ENCODE measurements at places on chromosomes 1 and 21.
A peak's percentile ranks its signal among the peaks of the same experiment; 100 is the strongest.

- no peak for DNase-seq
Observed at GRCh38 chr1:164384262-164384661, 174.7 kb upstream of the PBX1 start.

DNA sequence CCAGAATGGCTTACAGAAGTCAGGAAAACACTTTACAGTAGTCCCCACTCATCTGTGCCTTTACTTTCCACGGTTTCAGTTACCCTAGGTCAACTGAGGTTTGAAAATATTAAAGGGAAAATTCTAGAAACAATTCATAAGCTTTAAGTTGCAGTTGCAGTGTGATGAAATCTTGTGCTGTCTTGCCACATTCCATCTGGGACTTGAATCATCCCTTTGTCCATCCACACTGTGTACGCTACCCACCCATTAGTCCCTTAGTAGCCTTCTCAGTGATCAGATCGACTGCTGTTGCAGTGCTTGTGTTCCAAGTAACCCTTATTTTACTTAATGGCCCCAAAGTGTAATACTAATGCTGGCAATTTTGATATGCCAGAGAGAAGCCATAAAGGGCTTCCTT lies 30.5 kb downstream of the ZCCHC17 start:
- no peak for DNase-seq

DNA sequence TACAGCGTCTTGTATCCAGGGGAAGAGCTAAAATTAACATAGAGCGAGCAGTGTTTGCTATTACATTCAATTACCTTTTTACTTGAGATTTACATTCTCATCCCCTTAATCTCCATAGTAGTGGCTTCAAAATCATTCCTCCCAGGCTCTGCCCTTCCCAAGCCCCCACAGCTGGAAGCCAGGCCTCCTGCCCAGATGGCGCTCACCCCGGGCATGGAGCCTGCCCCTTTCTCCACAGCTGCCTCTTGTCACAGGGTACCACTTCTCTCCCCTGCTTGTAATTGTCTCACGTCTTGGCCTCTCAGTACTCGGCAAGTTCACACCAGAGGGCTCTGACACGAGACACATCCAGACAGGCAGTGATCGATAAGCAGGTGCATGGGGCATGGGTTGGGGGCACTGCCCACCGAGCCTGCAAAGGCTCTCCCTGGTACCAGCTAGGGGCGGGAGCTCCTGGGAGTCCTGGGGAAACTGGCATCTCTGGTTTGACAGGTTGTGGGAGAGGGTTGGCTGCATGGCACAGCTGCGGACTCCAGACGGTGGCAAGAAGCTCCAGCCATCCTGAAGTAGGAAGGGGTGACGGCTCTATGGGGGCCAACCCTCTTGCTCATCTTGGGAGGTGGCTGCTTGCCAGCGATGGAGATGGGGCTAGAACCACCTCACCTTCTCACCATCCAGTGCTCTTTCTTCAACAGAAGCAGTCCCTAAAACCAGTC lies 20.1 kb downstream of the CASZ1 start:
- DNase-seq: no peak

DNA sequence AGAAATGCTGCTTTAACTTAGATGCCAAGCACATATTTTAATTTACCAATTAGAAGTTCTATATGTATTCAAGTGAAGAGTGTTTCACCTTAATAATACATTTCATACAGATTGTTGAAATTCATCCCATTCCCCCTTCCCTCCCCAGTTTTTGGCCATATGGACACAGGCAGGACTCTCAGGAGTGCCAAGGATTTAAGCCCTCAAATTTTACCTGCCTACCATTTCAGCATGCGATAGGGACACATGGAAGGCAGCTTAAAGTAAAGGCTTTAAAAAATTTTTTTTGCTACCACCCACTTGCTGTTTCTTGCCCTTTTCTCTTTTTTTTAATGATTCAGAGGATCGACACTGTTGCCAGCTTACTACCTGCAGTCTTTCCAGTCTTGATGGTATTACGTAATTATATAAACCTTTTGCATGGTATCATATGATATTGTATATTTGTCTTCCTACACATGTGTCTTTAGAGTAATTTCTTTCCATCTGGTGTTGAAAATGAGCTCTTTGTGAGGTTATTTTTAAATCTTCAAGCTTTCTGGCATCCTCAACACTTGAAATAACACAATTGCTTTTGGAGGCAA lies 7.0 kb downstream of the EPB41 start:
- no peak for DNase-seq

DNA sequence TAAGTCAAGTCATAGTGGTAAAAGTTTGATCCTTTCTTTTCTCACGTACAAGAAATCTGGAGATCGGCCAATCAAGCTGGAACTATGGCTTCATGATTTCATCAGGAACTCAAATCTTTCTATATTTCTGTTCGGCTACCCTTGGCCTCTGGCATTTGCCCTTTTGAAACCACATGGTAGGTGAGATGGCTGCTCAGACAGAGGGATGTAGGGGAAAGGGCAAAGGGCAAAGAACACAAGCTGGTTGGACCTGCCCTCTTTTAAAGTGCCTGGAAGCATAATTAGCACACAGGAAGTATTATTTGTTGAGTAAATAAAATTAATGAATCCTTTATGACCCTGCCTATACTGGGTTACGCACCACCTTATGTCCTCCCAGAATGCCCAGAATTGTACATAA lies 11.5 kb upstream of the RGS1 start:
- DNase-seq: no peak

- DNase-seq: no peak
Observed at GRCh38 chr1:173570370-173571007, 32.4 kb downstream of the SLC9C2 start.

- no peak for DNase-seq
Observed at GRCh38 chr1:66770240-66770639, 18.0 kb downstream of the DYNLT5 start.

- no peak for DNase-seq
Observed at GRCh38 chr1:233707153-233707879, 93.4 kb downstream of the KCNK1 start.

DNA sequence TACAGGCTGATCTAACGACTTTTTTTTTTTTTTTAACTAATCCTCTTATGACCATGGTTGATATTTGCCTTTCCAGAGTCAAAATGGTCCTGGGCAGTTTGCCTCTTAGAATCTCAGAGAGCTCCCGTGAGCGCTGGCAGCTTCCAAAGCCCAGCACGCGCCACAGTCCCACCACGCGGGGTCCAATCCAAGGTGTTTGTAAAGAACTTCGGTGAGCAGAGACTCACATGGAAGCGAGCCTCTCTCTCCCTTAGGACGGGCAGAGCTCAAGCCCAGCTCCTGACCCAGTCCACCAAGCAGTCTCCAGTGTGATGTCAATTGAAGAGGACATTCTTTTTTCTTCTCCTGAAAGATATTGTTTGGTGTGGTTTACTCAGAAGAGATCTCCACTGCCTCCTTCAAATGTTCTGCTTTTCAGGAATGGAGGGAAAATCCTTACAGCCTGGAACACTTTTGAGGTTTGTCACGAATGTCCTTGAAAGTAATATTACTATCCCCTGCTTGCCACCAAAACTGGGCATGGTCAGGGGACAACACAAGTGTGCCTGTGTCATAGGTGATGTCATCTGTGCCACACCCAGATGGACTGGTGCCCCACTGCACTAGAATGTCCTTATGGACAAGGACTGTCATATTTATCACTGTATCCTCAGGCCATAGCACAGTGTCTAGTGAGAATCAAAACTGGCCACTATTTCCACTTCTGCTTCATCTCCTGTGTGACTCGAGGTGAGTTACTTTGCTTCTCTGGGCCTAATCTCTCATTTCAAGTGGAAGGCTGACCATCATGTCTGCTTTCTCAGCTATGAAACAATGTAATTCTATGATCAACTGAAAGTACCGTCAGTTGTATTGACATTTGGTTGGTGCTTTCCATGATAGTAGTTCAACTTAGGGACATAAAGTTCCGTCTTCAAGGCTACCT lies 97.4 kb upstream of the EDEM3 start:
- no peak for DNase-seq

GRCh38 chr1:111649648-111650047 lies 30.1 kb downstream of the RAP1A start:
- no peak for DNase-seq

GRCh38 chr21:14864211-14865021 lies 200.4 kb downstream of the NRIP1 start:
- DNase-seq: peak; percentile 74

DNA sequence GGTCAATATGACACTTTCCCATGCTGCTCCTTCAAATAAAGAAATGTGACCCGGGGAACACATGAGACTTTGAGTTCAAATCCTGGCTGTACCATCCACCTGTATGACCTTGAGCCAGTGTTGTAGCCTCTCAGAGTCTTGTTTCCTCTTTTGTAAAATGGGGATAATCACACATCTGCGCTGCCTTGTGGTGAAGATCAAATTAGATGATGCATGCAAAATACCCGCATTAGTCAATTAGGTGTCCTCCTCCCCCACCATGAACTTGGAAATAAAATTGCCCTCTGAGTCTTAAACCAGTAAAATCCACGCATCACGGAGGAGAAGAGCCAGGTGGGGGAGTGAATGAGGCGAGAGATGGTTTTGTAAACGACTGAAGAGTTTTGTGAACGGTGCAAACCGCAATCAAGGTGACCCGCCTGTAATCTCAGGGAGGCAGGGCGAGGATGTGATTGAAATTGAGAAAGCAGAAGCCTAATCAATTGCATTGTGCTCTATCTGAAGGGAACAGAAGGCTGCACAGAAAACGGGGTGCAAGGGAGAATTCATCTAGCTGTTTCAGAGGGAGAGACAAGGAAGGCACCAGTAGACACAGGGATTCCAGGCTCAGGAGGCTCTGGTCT lies 5.8 kb upstream of the AHDC1 start:
- no peak for DNase-seq

GRCh38 chr1:20376880-20377494 lies 86.3 kb downstream of the VWA5B1 start:
- DNase-seq: peak; percentile 75

DNA sequence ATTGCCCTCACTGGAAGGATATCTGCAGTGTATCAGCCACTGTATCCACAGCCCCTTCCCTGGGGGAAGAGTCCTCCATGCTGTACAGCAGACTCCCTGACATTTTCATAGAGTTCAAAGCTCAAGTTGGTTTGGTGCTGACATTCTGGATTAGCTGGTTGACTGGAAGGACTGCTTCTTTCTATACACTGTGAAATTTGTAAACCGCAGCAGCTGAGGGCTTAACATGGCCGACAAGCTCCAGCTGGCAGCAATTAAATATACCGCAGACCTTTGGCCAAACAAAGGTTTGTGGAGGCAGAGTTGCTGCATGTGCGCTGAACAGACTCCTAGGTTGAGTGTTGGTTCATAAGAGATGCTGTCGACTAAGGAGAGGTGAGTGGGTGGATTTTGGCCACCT lies 126.4 kb downstream of the DHRS3 start:
- DNase-seq: no peak

GRCh38 chr1:45516465-45516864 lies 5.2 kb downstream of the PRDX1 start:
- DNase-seq: no peak

GRCh38 chr1:150017206-150017750 lies 6.8 kb upstream of the OTUD7B start:
- DNase-seq: no peak

GRCh38 chr1:84687714-84688462 lies 2.4 kb downstream of the SSX2IP start:
- DNase-seq: no peak

DNA sequence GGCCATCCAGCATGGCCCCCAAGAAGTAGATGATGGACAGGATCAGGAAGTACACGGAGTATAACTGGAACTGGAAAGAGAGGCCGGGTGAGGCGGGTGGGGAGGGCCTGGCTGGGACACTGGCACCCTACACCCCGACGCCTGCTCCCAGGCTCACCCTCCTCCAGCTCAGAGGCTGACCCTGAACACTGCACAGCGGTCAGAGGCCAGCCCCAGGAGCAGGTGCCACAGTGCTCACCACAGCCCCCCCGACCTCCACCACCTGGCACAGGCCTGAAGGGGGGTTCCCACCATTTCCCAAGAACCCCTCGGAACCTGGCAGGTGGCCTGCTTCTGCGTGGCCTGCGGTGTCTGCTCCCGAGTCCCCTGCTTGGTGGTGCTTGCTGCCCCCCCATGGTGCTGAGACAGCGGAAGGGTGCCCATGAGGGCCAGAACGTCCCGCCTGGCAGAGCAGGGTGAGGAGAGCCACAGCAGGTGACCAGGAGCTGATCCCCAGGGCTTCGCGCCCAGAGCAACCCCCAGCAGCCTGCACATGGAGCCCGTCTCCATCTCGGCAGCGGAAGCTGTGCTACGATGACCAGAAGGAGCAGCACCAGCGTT lies 26.1 kb downstream of the SLC19A1 start:
- no peak for DNase-seq

DNA sequence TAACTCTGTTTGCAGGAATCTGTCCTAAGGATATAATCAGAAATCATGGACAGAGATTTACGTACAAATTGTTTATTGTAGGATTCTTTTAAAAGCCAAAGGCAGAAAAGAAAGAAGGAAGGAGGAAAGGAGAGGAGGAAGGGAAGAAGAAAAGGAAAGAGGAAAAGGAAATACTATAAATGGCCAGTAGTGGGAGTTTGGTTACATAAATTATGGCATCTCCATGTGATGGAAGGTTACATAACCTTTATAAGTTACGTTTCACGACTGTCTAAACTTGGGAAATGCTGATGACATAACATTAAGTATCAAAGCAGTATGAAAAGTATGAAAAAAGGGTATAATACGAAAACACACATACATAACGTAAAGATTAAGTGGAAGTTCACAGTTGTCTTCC lies 39.0 kb downstream of the SMYD2 start:
- no peak for DNase-seq

DNA sequence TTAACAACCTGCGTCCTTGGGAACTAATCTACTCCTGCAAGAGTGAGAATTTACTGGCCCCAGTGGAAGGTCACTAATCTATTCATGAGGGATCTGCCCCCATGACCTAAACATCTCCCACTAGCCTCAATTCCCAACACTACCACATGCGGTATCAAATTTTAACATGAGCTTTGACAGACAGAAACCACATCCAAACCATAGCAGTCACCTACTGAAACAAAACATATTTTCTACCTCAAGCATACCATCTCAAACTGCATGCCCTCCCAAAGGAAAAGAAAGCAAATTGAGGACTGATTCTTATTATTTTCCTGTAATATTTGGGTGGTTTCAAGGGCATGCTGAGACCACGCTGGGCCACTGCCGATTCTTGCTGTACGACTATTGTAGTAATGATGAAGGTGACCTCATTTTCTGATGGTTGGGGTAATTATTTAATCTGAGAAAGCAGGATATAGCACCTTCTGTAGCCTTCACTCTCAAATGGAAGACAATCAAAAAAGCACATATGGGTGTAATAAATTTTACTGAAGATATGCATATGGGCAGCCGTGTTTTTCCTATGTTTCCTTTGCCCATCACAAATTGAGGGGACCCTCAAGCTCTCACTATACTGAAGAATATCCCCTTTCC lies 13.2 kb upstream of the GBP5 start:
- no peak for DNase-seq

Data from neural crest cell (in vitro differentiated cells).